ENCODE measurements at places on chromosomes 4 and X.

DNA sequence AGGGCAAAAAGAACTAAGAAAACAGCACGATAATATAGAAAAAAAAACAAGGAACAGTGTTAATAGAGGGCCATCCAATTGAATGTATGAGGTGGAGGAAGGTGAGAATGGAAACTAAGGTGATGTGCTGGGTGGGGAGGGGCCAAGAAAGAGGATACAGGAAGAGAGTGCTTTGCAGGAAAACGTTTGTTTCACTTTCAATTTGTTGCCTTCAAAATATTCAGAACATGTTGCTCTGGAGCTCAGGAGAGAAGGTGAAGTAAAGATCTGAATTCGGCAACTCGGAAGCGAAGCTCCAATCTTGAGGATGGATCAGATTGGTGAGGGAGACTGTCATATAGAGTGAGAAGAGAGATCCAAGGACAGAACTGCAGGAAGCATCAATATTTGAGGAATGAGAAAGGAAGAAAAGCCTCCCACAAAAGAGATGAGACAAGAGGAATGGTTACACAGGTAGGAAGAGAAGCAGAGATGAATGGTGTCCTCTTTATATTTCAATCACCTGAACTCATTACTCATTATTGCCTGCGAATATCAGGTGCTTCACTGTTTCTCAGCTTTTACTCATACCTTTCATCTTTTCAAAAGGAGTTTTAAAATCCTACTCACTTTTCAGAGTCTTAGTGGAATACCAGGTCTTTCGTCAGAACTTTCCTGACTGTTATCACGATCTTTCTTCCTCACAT is 14.7 kb upstream of the SEC24D start:
- DNase-seq: no peak

DNA sequence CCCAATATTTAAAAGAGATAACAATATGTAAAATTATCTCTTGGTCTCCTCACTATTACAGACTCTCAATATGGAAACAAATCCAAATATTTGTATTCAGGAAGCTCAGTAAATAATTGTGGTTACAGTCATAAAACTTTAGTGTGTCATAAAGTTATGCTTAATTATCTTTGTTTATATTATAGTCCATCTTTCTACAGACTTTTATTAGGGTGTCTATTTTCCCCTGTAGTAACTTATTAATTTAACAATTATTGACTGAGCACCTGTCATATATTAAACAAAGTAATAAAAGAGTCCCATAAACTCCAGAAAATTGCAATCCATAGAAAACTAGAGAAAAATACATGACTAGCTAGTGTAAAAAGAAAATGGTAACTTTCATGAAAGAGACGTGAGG is 61.6 kb upstream of the GPM6A start:
- no peak for DNase-seq

DNA sequence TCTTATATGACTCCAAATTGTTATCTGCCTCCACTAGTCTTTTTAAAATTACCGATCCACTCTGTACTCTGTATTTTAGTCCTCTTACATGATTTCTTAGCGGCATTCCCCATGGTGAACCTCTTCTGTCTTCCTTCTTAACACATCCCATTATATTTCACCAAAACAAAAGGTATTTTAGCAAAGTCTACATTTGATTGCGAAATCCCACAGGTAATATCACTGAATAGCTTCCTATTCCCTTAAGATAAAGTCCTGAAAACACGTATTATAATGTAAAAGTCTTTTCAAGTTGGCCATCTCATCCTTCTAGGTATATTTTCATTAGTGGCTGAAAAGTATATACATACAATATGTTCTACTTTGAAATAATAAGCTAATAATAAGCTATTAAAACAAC is 2016.0 kb upstream of the IGFBP7 start:
- no peak for DNase-seq

GRCh38 chrX:147228153-147228552 is 413.6 kb upstream of the CXorf51A start:
- no peak for DNase-seq

- DNase-seq: no peak
Measured at GRCh38 chrX:108900333-108900732, 164.0 kb upstream of the IRS4 start.

DNA sequence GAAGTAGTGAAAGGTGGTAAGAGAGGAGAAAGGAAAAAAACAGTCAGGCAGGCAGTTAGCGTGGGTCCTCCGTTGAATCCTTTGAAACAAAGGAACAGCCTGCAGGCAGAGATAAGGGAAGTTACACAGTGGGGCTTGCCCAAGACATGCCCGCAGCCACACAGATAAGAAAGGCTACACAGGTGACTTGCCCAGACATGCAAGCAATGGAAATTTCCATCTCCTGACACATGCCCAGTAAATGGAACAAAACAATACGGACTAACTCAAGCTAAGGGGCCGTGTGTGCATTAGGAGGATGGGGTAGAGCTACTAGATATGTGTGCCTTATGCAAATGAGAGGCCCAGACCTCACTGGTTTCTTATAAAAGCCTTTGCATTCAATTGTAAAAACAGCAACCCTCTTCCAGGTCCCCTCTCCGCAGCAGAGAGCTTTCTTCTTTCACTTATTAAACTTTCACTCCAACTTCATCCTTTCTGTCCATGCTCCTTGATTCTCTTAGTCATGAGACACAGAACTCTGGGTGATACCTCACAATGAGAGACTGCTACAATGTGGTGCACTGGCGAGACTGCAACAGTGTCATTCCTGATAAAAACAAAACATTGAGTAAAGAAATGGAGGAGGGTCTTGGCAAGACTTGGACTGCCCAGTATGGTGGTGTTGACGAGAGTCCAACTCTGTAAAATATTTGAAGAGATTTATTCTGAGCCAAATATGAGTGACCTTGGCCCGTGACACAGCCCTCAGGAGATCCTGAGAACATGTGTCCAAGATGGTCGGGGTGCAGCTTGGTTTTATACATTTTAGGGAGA is 997.4 kb upstream of the PRKX start:
- peak; percentile 29 for DNase-seq

- no peak for DNase-seq
Measured at GRCh38 chr4:10783351-10783750, 98.8 kb upstream of the CLNK start.

DNA sequence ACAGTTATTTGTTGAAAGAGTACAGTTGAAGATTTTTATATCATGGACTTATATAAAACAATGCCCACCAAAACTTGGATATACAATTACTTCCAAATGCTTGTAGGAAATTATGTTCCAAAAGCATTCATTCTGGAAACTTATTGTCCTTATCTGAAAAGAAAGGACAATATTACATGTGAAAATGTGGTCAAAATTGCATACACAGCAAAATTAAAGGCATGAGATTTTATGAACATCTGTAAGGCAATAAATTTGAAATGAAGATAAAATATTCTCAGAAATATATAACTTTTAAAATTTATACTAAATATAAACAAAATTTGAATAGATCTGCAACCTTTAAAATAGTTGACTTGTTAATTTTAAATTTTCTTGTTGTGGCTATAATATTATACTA is 1173.8 kb downstream of the NLGN4X start:
- no peak for DNase-seq

DNA sequence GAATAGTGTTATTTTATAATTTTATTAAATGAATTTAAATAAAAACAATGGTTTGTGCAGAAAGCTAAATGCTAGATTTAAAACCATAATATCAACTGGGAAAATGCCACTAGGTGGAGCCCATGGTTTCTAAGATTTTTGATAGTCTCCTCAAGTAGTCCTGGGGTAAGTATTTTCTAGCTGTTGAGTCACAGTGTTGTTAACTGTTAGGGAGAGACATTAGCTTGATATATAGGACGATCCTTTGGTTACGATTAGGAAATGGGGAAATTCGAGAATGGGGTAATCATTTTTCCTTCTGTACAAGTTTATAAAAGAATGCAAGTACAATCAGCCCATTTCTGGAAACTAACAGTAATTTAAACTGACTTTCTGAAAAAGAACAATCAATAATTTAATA is 378.4 kb downstream of the ANKRD50 start:
- DNase-seq: no peak

DNA sequence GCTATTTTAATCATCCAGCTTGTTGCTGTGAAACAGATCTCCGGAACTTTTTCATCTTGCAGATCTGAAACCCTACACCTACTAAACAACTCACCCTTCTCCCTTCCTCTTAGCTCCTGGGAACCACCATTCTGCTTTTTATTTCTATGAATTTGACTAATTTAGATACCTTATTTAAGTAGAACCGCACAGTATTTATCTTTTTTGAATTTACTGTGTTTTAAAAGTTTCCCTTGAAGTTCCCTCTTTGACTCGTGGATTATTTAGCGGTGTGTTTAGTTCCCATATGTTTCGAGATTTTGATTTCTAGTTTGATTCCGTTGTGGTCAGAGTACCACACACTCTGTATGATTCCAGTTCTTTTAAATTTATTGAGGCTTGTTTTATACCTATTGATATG is 44.6 kb downstream of the EIF2S3 start:
- DNase-seq: no peak

DNA sequence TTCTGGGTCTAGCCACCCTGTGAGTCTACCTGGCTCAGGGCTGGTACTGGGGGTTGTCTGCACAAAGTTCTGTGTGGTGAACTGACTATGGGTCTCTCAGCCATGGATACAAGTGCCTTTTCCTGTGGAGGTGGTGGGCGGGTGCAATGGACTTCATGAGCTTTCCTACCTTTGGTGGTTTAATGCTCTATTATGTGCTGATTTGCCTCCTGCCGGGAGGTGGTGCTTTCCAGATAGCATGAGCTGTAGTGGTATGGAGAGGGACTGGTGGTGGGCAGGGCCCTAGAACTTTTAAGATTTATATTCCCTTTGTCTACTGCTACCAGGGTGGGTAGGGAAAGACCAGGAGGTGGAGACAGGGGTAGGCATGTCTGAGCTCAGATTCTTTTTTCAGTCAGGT is 48.0 kb downstream of the PBDC1 start:
- no peak for DNase-seq

GRCh38 chr4:187135878-187136277 is 412.2 kb upstream of the FAT1 start:
- DNase-seq: no peak

GRCh38 chrX:22053481-22053880 is 21.4 kb downstream of the PHEX start:
- DNase-seq: no peak

GRCh38 chr4:121658125-121658524 is 38.7 kb downstream of the ANXA5 start:
- no peak for DNase-seq

DNA sequence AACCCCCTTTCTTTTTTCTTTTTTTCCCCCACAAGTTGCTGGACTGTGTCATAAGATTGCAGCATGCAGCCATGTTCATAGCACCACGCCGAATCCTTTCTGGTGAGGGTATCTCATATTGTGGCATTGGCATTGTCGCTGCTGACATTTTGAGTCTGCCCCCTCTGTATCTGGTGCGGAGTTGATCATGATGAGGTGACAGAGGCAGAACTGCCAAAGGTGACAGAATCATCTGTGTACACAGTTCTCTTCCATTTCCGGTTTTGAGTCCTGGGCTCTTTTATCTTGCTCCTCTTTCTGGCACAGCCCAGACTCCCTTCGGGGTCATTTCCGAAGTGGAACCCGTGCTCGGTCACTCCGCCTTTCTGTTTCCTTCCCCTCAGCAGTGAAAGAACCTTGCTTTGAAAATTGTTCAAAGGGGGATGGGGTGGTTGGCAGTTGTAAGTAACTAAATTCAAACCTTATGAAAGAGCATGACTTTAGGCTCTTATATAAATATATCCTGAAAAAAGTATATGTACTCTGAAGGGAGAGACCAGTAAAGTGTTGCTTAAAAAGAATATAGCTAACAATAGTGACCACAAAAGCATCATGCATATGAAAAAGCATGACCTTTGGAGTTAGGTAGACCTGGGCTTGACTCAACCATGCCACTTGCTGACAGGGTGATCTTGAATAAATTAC is 55.0 kb upstream of the BMP2K start:
- no peak for DNase-seq

DNA sequence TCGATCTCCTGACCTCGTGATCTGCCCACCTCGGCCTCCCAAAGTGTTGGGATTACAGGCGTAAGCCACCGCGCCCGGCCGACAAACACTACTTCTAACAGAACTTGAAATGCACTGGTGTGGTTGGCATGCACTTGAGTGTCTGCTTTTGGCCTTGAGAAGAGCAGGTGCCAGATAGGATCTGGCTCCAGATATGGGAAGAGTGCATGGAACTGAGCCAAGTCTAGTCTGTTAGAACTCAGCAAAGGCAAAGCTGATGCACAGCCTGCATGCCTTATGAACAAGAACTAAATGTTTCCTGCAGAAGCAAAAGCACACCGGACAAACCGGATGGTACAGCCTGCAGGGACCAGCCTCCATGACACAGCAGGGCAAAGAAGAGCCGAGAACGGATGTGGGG is 35.1 kb upstream of the TBL1X start:
- no peak for DNase-seq

All from RWPE2 (cell line).